ENCODE measurements at places on chromosomes 7 and 10.
A peak's percentile ranks its signal among the peaks of the same experiment; 100 is the strongest.

- DNase-seq: no peak
Observed at GRCh38 chr10:113739577-113739976, 11.9 kb upstream of the PLEKHS1 start.

GRCh38 chr10:33328253-33328652, 6.2 kb downstream of the NRP1 start:
- DNase-seq: no peak

- peak; percentile 44 for DNase-seq
Observed at GRCh38 chr10:88080213-88080612, 216.8 kb downstream of the PTEN start.

DNA sequence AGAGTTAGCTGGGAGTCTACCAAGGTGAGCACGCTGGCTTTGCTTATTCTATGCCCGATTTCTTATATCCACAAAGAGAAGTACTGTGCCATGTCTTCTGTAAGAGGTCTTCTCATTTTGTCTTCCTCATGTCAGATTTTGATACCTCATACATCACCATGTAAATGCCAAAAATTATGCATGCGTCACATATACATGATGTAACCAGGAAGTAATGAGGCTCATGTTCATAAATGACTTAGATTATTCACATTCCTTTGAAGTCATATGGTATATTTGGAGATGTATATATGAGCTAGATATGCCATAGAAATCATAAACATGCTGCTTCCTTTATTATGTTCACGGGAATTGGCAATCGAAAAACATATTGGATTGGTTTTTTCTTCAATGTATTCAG, 97.7 kb upstream of the CELF2 start:
- DNase-seq: no peak

DNA sequence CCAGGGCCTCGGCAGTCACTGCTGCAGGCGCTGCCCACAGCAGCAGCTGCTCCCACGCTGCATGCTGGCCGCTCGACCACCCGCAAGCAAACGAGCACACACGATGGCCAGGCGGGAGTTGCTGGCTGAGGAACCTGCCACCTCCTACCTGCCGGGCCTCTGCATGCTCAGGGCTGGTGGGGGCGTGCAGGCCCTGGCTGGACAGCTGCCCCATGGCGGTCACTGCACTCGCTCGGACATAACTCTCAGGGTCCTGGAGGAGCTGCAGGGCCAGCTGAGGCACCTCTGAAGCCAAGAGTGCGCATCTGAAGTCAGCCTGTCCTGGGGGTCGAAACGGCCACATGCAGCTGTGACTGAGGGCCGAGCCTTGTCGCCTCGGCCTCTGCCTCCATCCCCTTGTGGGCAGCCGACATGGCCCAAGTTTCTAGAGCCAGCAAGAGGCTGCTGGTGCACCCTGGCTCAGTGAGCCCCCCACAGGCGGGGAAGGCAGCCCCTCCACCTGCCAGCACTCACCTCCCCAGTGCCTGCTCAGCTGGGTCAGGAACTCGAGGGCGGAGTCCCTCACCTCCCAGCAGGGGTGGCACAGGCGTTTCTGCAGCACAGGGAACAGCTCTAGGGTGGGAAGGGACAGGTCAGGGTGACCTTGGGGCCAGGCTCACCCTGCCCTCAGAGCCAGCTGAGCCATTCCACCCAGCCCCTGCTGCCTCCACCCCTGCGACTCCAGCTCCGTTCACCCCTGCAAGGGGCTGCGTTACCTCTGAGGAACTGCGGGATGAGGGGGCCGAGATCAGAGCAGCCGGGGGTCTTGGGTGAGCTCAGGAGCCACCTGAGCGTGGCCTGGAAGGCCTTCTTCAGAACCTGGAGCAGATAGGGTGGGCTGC, 16.1 kb downstream of the BRAT1 start:
- no peak for DNase-seq

- no peak for DNase-seq
Observed at GRCh38 chr10:34526758-34527730, 288.1 kb downstream of the PARD3 start.

- DNase-seq: no peak
Observed at GRCh38 chr10:70131560-70131937, 1.1 kb downstream of the AIFM2 start.

GRCh38 chr10:75720157-75720556, 288.7 kb downstream of the LRMDA start:
- DNase-seq: no peak

DNA sequence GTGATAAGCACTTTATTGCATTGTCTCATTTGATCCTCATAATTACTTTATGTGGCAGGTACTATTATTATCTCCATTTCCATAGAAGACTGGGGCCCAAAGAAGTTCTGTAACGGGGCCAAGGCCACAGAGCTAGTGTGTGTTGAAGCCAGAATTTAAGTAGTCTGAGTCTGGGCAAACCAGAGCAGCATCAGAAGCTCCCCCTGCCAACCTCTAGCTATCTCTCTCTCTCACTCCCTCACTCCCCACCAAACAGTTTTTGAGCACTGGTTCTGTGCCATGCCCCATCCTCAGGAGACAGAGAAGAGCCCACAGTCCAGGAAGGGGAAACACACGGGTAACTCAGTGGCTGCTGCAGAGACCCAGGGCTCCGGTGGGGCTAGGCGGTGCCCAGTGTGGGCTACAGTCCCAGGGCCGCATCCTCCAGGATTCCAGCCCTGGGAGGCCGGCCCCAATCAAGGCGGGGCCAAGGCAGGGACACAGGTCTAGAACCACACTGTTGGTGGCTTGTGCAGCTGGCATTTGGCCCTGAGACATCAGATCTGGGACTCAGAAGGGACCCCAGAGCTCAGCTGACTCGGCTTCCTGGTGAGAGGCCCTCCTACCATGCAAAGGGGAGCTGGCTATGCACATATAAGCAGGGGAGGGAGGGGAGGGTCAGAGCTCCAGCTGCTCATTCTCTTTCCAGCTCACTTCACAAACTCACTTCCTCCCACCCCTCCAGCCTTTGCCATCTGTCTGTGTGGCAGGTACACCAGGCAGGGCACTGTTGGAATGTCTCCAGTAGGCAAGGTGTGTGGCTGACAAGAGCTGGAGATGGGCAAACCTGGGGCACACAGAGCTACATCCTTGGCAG, 34.4 kb downstream of the COL13A1 start:
- no peak for DNase-seq

GRCh38 chr10:88073682-88074081, 210.3 kb downstream of the PTEN start:
- no peak for DNase-seq

GRCh38 chr7:2115760-2116447, 116.8 kb downstream of the MAD1L1 start:
- DNase-seq: no peak

DNA sequence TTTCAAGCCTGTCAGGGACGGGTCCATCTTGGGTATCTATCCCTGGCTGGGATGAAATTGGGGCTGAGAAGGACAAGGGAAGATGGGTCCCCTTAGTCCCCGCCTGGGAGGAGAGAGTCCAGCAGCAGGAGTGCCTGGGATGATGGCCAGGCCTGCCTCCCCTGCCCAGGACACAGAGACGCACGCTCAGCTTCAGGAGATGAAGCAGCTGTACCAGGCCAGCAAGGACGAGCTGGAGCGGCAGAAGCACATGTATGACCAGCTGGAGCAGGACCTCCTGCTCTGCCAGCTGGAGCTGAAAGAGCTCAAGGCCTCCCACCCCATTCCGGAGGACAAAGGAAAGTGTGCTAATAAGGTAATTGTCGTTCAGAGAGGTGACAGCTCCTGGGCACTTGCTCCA, 15.4 kb downstream of the CCDC136 start:
- no peak for DNase-seq

- no peak for DNase-seq
Observed at GRCh38 chr10:3395041-3395440, 222.5 kb upstream of the PITRM1 start.

- DNase-seq: peak; percentile 70
Observed at GRCh38 chr7:38318803-38319416, 45.5 kb upstream of the TARP start.

GRCh38 chr7:39527296-39527695, 38.9 kb upstream of the YAE1 start:
- DNase-seq: no peak

GRCh38 chr7:125529249-125529648, 599.6 kb upstream of the POT1 start:
- no peak for DNase-seq

- no peak for DNase-seq
Observed at GRCh38 chr7:10756981-10757380, 216.7 kb upstream of the PHF14 start.

DNA sequence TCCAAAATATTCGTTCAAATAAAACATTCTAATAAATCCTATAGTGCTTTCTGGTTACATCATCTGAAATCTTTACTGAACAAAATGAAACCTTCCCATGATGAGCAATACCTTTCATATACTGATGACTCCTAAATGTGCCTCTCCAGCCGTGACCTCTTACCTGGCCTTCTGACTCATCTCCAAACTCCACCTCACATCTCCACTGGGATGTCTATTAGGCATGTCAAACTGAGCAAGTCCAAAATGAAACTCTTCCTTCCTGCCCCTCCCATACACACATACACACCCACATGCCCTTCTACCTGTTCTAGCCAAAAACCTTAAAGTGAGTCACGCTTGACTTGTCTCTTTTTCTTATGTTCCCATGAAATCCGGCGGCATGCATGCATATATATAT, 22.9 kb downstream of the GSAP start:
- DNase-seq: peak; percentile 56

DNA sequence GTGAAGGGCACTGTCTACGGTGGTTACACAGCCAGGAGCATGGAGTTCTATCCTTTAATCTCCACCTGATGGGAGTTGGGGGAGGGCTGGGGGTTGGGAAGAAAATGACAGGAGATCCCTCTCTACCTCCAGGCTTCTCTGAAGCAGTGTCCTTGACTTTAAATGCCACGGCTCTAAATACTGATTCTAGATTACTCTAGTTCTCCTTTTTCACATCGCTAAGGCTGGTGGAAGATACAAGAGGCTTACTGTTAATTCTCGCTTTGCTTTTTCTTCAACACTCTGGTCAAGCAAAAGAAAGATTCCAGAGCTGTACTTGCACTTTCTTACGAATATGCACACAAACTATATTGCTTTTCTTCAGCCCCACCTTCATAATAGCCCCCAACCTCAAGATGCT, 30.5 kb downstream of the ARL3 start:
- DNase-seq: no peak

DNA sequence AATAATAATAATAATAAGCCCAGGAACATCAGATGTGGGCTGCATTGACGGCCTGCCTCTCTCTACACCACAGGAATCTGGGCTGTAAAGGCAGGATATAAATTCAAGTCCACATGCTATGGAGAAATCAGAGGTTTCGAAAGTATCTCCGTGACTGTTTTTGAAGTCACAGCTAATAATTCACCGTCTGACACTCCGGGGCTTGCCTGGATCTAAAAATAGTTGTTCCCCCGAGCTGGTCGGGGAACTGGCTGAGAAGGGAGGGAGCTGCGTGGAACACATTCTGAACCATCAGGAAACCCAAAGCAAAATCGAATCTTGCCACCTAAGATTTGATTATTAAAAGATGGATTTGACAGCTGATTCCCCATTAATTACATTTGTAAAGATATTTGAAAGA, 35.4 kb downstream of the KLF6 start:
- DNase-seq: no peak

- DNase-seq: no peak
Observed at GRCh38 chr7:144477348-144477747, 73.9 kb upstream of the NOBOX start.

DNA sequence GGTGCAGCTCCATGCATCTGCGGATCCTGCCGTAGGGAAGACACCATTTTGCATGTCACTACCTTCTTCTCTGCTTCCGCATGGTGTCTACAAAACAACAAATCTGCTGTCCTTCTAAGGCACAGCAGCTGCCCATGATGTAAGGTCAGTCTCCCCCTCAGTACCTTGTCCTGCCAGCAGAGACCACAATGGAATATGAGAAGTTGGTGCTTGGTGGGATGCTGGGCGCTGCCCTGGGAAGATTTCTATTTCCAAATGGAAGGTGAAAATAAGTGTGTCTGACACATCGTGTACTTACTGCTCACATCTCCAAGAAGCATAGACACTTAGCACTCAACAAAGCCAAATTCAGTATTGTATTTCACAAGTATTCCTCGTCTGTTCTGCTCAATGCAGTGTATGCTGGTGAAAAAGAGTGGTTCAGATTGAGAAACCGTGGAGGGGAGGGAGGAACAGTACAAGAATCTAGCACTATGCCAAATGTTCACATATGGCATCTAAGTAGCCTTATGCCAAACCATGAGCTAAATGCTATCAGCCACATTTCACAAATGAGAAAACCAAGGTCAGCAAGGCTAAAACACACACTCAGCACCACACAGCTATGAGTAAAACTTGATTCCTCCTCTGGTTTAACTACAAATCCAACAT, 95.0 kb downstream of the GRB10 start:
- DNase-seq: no peak

DNA sequence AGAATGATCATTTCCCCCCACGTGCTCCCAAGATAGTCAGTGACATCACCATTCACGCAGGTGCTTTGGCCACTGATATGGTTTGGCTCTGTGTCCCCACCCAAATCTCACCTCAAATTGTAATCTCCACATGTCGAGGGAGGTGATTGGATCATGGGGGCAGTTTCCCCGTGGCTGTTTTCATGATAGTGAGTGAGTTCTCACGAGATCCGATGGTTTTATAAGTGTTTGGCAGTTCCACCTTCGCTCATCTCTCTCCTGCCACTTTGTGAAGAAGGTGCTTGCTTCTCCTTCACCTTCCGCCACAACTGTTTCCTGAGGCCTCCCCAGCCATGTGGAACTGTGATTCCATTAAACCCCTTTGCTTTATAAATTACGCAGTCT, 205.4 kb upstream of the SH2B2 start:
- DNase-seq: no peak

GRCh38 chr10:131129544-131129943, 182.0 kb downstream of the TCERG1L start:
- no peak for DNase-seq

DNA sequence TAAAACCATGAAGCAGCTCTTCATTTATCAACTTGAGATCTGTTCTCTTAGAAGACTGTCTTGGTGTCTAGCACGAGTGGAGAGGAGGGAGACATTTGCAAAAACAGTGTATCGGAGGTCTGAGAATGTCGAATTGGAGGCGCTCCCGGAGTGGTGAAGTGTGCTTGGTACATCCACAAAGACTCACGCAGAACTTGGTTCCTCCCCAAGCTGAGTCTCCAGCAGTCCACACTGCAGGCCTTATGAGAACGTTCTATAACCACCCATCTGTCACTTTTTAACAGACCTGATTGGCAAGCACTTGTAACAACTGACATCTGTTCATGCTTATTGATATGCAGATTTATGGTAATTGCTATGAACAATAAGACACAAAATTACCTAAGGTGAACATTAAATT, 261.6 kb downstream of the CELF2 start:
- DNase-seq: no peak

DNA sequence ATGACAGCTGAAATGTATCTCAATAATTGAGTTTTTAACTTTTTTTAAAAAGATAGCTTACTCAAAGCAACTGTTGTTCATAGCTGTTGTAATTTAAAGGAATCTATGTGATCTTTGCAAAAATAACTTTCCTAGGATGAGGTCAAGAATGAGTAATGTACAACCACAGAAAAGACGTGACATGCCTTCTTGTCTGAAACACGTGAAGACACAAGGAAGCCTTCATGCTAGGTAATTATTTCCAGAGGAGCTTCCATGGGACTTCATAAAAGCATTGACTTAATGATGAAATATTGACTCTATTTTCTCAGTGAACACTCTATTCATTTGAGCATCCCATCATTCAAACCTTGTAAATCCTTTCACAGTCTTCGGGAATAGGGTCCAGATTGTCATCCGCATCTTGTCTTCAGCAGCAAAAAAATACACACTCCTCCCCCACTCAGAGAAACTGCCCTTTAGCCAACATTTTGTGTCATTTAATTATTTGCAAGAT, 528.0 kb downstream of the NRG3 start:
- DNase-seq: no peak
